Transverse colon (tissue), 4 donors: ENCODE measurements at places on chromosomes 6 and 20. TPM values are rescaled to one million over a fixed set of nuclear protein-coding genes. Genes with fewer than 3 reads are reported as not detected.
A peak's percentile ranks its signal among the peaks of the same experiment; 100 is the strongest.

- H3K27ac ChIP-seq = no peak within 1 kb of the TSS
- H3K4me1 ChIP-seq = peaks cover 3% of the 10 kb centered on the region
- peaks cover 47% of the 10 kb centered on the region for H3K27me3 ChIP-seq
Measured at GRCh38 chr20:9838378-9839295, at the start of gene PAK5. Gene PAK5, minus strand, starts transcription at chr20:9839076. Its CDS starts 194,748 bp downstream, at chr20:9644328.

- no peak overlapping the region for H3K27ac ChIP-seq
- peak; percentile 22 for DNase-seq
- H3K36me3 ChIP-seq = no peaks in the 10 kb centered on the region
- H3K27me3 ChIP-seq = peaks cover 2% of the 10 kb centered on the region
- H3K4me1 ChIP-seq = no peaks in the 10 kb centered on the region
Measured at GRCh38 chr6:47780510-47781356, 1.1 kb upstream of the OPN5 start.

- no peak overlapping the region for H3K4me3 ChIP-seq
- H3K27ac ChIP-seq = peak overlapping the region; percentile 15
- no peak for DNase-seq
- no peaks in the 10 kb centered on the region for H3K36me3 ChIP-seq
Measured at GRCh38 chr6:25014791-25015560, 79.2 kb upstream of the RIPOR2 start.

- no peaks in the 10 kb centered on the region for H3K27me3 ChIP-seq
- DNase-seq = no peak
- no peak overlapping the region for H3K4me3 ChIP-seq
- H3K4me1 ChIP-seq = no peaks in the 10 kb centered on the region
Measured at GRCh38 chr6:111210194-111210728, 123.0 kb downstream of the SLC16A10 start.

- no peak overlapping the region for H3K27ac ChIP-seq
- H3K36me3 ChIP-seq = no peaks in the 10 kb centered on the region
- peaks cover 5% of the 10 kb centered on the region for H3K4me1 ChIP-seq
- H3K27me3 ChIP-seq = no peaks in the 10 kb centered on the region
Measured at GRCh38 chr6:53951383-53951782, 156.6 kb downstream of the LRRC1 start.

- no peak overlapping the region for H3K27ac ChIP-seq
- H3K4me1 ChIP-seq = no peaks in the 10 kb centered on the region
- H3K27me3 ChIP-seq = peaks cover 5% of the 10 kb centered on the region
- H3K4me3 ChIP-seq = no peak overlapping the region
- no peak for DNase-seq
Measured at GRCh38 chr6:14107000-14107399, 10.6 kb upstream of the CD83 start.

GRCh38 chr20:17796091-17796563, 96.4 kb downstream of the BANF2 start:
- peaks cover 4% of the 10 kb centered on the region for H3K4me1 ChIP-seq
- peak overlapping the region; percentile 62 for H3K27ac ChIP-seq
- no peak overlapping the region for H3K4me3 ChIP-seq
- DNase-seq = no peak
- H3K27me3 ChIP-seq = no peaks in the 10 kb centered on the region

DNA sequence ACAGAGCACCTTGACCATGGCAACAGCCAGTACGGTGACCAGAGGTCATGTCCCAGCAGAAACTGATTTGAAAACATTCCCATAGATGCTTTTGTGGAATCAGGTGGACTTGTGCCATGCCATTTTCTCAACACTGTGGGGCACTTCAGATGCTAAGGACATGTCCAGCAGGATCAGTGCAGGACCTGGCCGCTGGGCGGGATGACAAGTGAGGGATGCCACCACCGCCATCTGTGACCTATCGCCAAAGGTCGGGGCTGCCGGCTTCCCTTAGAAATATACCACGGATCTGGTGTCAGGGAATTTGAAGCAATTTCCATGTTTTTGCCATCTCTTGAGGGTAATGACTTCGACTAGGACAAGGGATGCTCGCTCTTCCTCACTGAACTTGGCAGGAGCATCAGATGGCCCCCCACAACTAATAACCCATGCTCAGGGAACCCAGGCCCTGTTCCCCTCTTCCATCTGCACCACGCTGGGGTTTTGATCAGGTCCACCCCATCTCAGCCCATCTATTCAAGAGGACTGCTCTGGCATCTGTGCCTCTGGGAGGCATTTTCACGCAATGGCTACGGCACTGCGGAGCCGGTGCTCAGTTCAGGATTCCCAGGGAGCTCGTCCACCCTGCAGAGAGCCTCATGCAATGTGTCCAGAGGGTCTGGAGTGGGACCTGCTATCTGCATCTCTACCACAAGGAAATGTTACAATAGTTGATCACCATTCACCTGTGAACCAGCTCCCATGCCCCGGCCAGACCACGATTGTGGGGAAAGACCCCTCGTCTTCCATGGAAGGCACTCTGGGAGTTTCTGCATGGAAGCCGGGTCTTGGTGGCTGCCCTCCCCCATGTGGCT, 302.6 kb downstream of the TAF4 start:
- H3K27ac ChIP-seq = no peak overlapping the region
- H3K4me1 ChIP-seq = no peaks in the 10 kb centered on the region
- no peak for DNase-seq

DNA sequence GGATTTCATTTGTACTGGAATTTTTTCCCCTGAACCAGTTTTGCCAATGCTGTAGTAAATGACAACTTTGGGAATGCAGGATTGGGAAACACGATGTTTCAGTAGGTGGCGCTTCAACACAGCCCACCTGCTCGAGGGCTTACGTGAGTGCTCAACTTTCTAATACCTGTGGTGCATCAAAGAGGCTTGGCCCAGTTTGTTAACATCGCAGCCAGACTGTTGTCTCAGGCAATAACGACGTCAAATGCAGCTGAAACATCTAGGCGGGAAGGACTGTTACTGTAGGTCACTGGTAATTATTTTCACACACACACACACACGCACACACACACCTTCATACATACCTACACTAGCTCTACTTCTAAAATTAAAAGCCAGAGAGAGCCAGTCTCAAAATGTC, 815.5 kb upstream of the SLC35B3 start:
- no peaks in the 10 kb centered on the region for H3K27me3 ChIP-seq
- no peak overlapping the region for H3K27ac ChIP-seq
- DNase-seq = peak; percentile 12
- H3K4me3 ChIP-seq = no peak overlapping the region
- H3K36me3 ChIP-seq = no peaks in the 10 kb centered on the region

Gene SRXN1
- 16.1 TPM for total RNA-seq

Gene CFB
- total RNA-seq = 37.8 TPM

Gene SALL4
- total RNA-seq = 0.14 TPM

Gene SLC25A27
- 18.7 TPM for total RNA-seq

Gene TUBE1
- total RNA-seq = 48.4 TPM
